Activated CD4-positive, alpha-beta T cell treated with anti-CD3 and anti-CD28 coated beads for 4 hours (primary cell): ENCODE measurements at places on chromosomes 6 and 20.

DNA sequence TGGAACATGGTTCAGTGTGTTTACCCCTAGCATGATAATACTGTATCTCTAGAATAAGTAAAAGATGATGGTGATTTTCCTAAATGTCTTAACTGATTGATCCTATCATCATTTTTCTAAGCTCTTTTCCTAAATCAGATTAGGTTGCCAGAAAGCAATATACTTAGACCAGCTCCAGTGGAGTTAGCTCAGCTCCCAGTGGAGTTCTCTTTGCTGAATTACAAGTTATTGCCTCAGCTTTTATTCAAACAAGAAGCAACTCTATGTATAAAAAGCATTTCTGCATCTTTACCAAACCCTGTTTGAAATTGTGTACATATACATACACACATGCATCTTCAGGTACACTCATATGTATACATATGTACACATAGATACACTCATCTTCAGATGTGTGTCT is 44.9 kb downstream of the SNX9 start:
- DNase-seq, result no peak

DNA sequence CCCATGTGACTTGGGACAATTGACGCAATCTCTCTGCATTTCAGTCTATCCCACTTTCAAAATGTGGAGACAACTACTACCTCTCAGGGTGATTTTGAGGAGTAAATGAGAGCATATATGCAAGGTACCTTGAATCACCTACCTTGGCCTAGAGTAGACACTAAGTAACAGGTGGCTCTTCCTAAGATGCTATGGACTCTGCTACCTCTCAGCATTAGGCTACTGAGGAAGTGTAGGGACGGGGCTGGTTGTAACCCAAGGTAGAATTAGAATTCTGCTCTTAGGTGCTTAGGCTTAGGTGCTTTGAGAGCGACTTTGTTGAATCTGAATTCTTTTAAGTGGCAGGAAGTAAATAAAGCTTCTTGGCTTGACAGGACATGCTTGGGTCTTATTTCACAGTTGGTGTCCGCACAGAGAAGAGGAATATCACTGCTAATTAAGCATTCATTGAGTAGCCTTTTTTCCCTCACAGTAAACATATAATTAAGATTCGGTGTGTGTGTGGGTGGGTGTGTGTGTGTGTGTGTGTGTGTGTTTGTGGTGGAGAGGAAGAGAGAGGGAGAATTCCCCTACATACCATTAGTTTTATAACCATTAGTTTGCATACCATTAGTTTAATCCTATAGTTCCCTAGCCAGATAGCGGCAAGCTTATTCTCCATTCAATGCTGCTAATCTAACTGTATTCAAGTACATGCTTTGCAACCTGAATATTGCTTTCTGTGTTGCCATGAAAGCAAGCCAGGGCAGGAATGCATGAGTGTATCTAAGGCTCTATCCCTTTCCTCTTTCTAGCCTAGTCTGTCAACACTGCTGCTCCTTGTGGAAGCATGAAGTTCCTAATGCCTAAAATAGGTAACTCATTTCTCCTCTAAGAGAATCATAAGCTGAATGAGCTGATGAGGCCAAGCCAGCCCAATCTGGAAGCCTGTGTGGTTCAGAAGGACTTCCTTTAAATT is 112.5 kb downstream of the IPCEF1 start:
- DNase-seq, result peak; percentile 44

DNA sequence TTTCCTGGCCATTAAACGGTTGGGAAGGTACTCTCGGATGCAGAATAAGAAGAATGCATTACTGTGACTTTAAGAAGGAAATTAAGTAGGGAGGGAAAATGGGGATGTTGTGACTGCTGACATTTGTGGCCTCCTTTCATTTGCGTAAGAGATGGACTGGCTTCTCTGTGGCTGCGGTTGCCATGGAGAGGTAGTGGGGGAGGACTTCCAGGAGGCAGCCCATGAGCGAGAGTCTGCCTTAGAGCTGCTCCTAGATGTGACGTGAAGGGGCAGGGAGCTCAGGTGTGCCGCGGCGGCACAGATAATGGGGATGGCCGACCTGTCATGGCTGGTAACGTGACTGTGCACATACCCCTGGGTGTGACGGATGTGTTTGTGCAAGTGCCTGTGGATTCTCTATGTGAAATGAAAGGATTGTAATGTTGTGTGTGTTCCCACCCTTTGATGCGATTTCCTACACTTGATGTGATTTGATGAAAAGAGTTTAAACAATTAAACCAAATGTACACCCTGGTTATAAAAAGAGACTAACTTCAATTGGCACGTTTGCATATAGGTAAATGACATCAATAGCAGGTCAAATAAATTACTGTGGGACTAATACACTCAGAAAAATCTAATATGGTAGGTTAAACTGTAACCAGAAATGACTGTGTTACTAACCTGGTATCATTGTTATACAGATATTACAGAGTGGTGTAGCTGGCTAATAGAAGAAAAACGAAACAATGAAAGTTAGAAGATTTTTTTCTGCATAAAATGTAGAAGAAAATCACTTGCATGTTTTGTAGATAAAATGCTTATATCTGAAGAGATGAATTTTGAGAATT is 48.9 kb downstream of the HIVEP1 start:
- peak; percentile 66 for DNase-seq

- DNase-seq, result no peak
These were observed 27.8 kb upstream of the ERVFRD-1 start for GRCh38 chr6:11139051-11139960.

DNA sequence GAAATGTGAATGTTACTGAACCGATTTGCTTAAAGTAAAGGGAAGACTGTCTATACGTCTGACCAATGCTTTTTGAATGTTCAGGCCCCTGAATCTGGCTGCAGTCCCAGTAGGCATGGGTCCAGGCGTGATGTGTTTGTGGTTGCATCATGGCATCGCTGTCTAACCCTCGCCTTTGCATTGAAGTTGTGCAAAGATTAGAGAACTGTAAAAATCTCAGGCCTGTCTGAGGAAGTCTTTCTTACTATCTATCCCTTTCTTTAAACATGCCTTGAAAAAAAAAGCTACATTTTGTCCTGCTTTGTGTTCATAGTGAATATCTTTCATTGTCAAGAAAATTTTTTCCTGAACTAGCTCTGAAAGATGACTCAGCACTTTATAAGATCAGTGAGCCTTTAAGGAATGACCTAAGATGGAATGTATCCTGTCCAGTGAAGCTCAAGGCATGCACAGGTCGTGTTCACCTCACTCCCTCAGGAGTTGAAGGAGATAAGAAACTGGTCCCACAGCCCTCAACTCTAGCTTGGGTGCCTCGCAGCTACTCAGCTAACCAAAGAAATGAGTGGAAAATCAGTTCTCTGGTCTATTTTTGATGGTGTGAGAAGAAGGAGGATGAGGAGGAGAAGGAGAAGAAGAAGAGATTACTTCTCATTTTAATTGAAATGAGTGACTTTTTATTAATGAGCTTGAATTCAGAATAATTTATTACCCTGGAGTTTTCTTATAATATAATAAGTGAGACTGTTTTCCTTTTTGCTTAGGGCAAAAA is 48.6 kb downstream of the TPD52L1 start:
- no peak for DNase-seq

DNA sequence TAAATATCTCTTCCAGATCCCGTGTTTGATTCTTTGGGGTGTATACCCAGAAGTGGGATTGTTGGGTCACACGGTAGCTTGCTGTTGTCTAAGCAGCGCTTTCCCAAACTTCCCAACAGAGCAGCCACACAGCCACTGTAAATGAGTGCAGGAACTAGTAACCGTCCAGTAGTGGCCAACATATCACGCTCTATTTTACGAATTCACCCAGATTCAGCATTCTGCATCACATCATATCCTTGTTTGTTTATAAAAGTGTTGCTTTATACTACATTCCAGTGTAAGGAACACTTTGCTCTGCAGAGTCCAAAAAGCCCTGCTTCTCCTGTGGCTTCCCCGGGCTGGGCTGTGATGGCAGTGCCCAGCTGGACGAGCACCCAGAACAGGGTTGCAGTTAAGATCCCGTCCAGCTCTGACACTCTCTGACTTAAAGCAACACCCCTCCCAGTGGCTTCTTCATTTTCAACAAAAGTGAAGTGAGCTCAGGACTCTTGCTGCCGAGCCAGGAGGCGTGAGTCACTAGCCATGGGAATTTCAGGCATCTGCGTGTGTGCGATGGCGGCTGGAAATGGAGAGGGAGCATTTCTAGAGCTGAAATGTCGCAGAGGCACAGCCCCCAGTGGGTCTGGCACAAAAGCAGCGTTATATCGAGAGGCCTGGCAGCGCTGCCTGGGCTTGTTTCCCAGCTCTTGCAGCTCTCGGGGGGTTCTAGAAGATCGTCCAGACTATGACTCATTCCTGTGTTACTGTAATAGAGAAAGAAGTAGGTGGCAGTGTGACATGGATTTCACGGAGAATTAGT is 216.3 kb upstream of the ECI2 start:
- no peak for DNase-seq

DNA sequence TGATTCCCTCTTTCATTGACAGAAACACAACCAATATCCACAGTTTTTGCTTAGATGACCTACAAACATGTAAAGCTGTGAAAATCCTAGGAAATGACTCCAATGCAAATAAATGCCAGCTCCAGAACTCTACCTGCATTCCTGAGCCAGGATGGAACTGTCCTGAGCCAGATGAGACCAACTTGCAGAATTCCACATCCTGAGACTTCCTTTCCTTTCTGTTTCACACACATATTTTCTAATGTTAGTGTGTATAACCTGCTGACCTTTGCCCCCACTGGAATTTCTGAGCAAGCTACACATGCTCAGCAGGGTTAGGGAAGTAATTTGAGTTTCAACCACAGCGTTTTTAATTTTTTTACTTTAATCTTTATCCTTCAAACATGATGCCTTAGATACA is 69.6 kb upstream of the ADGRF1 start:
- no peak for DNase-seq

DNA sequence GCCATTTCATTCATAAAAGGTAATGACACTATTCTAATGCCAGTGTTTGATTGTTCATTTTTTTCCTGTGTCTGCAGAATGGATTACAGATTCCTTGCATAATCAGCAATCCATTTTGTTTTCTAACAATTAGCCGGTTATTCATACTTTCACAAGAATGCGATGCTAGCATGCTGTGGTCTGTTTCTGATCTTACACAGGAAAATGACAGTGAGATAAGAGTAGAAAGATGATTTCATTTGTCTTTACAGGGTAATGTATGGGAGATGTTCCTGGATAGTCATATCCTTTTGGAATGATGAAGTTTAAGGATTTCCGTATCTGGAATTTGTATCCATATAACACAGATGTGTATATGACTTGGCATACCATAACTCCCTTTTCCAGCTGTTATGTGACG is 207.3 kb downstream of the FARS2 start:
- no peak for DNase-seq

- no peak for DNase-seq
These were observed 77.8 kb upstream of the BHLHE23 start for GRCh38 chr20:63084563-63084927.

GRCh38 chr6:93468291-93468690 is 48.9 kb upstream of the EPHA7 start:
- no peak for DNase-seq

DNA sequence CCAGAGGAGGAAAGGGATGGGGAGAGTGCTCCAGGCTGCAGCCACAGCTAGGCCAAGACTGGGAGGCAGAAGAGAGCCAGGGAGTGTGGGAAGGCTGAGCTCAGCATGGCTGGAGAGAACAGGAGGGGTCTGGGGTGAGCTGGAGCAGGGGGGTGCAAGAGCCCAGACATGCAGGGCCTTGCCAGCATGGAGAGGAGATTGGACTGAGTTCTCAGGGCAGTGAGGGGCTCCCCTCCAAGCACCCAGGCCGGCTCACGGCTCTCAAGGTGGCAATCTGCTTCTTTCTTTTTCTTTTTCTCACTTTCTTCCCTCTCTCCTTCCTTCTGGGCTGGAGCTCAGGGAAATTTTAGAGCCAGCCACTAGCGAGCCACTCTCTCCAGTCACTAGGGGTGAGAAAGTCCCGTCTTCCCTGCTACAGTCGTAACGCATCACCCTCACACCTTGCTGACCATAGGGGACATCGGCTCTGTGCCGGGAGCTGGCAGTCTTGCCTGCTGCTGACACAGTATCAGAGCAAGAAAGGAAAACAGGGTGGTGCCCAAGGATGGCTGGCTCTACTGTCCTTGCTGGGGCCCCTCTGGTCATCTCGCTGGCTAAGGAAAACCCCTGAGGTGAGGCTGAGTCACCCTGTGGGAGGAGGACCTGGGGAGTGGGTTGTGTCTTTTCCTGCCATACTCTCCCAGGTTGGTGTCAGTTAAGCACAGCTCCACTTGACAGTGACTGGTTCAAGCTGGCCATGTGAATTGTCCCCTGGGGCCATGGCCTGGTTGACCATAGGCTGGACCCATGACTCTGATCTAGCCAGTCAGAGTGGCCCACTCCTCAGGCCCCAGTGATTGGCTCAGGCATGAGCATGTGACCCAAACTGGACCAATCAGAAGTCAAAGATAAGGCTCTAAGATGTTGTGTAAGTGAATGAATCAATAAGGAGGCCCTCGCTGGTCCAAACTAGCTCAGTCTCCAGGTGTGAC is 135.1 kb upstream of the PMEPA1 start:
- no peak for DNase-seq

DNA sequence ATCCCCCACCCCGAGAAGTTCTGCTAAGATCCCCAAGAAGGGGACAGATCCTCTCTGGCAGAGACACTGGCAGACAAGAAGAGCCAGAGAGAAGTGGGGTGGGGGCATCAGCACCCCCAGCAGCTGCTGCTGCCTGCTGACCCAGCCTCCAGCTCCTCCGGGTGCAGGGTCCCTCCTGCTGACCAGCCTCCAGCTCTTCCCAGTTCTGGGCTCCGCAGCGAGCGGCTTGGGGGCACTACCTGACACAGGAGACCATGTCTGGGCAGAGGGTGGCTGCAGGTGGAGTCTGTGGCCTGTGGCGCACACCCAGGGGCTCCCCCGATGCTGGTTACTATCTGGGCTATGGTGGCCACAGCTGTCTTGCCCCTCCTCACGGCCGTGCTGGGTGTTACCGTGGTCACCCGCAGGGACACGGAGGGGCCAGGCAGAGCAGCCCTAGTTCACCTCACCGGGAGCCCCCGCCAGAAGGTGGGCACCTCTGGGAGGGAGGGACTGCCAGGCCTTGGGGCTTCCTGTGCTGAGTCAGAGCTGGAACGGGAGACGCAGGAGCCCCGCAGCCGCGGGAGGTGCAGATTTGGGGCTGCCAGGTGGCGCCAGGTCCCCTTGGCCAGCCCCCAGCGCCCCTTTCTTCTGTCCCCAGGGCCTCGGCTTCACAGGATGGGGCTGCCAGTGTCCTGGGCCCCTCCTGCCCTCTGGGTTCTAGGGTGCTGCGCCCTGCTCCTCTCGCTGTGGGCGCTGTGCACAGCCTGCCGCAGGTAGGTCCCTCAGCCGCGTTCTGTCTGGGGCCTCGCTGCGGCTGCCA is 630 bp downstream of the LIME1 start:
- DNase-seq, result peak; percentile 52

DNA sequence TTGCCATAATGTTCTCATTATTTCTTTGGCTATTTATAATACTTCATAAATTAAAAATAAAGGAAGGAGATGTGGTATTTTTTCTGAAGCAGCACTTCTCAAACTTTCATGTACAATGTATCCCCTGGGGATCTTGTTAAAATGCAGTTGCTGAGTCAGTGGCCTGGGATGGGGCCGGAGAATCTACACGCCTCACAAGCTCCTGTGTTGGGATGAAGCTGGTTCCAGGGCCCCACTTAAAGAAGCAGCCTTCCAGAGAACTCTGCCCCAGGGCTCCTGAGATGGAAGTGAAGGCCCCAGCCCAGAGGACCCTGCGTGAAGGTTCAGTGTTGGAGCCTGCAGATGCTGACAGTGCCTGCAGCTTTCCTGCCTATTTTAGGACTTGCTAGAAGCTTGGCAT is 40.1 kb upstream of the SLC23A2 start:
- DNase-seq, result no peak

GRCh38 chr6:79307321-79308036 is 73.0 kb upstream of the HMGN3 start:
- DNase-seq, result no peak

GRCh38 chr6:107709341-107709740 is 114.8 kb downstream of the SCML4 start:
- DNase-seq, result no peak
